ENCODE measurements at places on chromosomes 3 and 15.

DNA sequence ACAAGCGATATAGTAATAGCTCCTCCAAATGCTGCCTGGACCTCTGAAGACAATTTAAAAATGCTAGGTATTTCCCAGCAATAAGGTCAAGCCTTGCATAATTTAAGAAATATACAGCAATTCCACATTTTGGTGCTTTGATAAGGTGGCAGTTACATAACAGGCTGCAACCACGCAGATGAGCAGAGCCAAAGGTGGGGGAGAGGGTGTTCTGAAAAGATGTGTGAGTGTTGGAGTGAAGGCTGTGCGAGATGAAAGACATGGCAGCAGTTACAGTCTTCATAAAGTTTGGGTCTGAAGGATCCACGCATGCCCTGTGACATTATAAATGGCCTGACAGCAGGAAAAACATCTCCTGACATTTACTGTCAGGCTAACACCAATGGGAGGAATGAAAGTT is 26.1 kb downstream of the CTDSPL start:
- no peak for DNase-seq

DNA sequence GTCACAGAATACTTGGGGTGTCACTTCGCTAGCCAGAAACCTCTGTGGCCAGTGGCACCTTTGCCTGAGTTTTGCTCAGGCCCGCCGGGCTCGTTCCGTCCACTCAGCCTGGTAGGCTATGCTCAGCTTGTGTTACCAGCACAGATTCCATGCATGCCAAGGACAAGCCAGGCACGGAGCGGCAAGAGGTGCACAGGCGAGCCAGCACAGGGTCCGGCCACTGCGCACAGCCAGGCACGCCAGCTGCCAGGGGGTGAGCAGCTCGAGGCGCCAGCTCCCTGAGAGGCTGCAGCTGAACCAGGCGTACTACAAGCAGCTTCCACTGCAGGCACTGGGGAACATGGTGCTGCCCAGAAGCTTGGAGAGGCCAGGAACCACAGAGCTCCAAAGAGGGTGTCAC is 14.7 kb downstream of the PCYT1A start:
- DNase-seq = no peak

DNA sequence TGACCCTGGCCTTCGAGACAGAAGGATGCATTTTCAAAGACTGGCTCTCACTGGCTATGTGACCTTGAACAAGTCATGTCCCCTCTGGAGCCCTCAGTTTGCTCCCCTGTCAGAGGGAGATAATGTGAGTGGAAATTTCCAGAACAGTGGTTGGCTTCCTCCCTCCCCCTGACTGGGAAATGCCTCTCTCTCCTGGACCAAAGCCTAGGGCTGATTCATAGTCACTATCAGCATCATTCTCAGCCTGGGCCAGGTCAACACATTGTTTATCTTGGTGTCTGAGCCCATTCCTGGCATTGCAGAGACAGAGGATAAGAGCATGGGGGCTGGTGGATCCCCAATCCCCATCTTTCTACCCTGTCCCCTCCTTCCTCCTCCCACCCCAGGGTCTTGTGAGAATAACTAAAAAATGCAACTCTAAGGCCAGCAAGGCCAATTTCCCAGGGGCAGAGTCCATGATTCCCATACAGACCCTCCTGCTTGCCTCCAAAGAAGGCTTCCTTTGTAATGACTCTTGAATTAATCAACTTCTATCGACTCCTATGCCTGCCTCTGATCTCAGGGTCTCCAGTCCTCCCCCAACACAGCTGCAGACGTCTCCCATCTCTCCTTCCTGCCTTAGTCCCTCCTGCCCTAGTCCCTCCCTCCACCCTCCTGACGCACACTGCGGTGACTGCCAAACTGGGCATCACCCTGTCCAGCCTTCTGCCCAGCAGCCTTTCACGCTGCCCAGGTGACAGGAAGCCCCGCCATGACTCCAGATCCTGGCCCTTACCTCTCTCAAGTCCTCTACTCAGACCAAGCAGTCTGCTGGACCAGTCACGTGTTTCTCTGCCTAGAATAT is 35.4 kb upstream of the CORO2B start:
- peak; percentile 7 for DNase-seq

GRCh38 chr3:188529228-188529627 is 375.3 kb downstream of the LPP start:
- DNase-seq = no peak

GRCh38 chr3:94046533-94046932 is 16.2 kb downstream of the DHFR2 start:
- no peak for DNase-seq

- no peak for DNase-seq
Observed at GRCh38 chr3:71421475-71421819, 162.1 kb downstream of the FOXP1 start.

DNA sequence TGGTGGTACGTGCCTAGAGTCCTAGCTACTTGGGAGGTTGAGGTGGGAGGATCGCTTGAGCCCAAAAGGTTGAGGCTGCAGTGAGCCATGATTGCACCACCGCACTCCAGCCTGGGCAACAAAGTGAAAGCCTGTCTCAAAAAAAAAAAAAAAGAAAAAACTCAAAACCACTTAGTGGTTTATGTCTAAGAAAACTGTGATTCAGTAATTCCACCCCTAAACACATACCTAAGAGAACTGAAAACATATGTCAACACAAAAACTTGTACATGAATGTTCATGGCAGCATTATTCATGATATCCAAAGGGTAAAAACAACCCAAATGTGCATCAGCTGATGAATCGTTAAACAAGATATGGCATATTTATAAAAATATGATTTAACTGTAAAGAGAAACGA is 14.3 kb downstream of the SPG21 start:
- no peak for DNase-seq

DNA sequence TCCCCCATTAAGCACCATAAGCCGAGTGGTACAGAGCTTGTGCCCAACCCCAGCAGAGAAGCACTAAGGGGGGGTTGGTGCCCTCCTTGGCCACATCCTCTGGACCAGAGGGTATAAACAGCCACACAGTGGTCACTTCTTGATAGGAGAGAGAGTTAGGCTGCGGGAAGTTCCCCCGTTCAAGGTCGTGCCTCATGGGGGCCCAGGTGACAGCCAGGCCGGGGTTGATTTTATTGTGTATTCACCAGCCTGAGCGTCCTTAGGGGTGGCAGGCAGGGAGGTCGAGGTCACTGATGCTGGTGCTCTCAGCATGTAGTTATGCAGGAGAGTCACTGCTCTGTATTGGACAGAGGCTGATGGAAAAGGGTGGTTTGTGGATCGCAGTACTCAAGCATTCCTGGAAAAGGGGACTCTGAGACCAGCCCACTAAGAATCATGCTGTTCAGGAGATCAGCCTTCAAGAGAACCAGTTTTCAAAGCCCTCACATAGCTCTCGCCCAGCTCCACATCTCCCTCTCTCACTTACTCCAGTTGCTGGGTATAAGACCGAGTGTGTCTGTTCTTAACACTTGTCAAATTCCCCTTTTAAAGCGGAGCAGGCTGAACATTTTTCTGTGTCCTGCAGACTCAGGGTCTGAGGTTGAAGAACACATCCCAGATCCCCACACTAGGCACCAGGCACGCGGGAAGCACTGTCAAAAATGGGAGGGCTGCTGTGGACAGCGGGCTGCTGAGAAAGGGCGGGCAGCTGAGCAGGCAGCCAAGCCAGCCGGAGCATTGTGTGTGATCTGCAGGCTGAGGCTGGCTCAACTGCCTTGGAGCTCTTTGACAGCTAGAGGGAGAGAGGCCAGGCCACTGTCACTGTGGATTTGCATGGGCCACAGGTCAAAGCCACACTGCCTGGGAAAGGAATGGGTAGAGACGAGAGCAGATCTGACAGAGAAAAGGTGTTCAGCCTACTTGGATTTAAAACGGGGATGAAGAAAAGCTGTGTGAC is 279.3 kb upstream of the LRRFIP2 start:
- no peak for DNase-seq

DNA sequence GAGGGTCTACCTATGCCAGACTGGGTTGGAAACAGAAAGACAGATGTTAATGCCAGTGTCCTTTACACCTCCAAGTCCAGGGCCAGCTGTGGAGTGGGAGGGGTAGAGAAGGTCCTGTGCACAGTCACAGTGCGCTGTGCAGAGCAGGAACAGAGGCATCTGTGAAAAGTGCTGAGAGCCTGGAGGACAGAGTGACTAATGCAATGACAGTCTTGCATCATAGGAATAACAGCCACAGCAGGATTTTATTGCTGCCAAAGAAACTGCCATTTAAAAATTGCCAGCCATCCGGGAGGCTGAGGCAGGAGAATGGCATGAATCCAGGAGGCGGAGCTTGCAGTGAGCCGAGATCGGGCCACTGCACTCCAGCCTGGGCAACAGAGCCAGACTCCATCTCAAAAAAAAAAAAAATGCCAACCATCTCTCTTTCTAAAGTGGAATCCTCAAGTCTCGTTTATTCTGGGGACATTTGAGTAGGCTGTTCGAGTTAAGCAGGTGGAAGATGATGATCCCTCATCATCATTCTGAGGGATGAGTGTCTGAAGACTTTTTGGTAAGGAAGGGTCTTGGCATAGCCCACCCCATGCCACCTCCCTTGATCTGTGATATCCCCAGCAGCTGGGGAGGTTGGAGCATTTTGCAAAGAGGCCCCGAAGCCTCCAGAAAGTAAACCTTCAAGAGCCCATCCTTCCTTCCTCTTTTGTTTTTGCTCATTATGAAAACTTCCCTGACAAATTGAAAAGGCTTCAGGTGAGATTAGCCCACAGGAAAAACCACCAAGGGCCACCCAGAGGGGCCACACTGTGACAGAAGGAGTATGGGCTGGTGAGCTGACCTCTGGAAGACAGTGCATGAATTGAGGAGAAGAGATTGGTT is 7.7 kb downstream of the CCR2 start:
- no peak for DNase-seq

GRCh38 chr3:103218146-103218545 is 783.3 kb downstream of the ZPLD1 start:
- DNase-seq = no peak

DNA sequence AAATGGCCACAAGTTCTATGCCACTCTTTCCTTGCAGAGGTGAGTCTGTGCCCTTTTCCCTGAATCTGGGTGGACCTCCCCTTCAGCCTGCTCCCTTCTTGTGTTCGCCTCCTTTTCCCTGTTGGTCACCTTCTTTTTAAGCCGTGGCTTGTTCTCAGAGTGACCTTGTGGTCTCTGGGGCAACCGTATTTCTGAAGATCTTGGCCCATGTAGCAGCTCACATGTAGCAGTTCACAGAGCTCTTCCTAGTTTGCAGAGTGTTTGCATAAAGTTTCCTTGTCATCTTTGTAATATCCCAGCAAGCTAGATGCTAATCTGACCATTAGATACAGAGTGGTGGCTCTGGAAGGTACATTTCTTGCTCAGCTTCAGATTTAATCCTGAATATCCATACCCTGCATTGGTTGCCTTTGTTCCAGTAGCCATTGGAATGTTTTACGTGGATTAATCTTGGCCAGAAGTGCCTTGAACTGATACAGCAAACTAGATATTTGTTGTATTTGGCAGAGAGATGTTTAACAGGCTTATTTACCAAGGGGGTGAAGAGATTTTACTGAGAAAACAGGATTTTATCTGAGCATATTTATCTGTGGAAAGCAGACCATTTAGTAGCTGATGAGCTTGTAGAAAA is 40.7 kb upstream of the BSN start:
- no peak for DNase-seq

DNA sequence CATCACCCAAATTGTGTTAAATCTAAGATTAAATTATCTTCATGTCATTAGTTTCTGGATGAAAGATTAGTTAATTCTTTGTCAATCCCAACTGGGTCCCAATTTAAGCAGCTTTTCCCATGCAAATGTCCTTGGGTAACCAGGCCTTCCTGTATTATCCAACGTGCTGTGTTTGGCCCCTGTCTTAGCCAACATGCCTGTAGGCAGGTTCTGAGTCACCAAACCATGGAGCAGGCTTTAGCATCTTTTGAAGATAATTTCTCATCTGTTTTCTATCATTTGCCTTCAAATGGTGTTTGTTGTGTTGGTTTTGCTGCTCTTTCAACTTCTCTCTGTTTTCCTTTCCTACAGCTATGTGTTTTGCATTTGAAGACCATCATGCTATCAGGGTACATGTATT is 216.2 kb downstream of the ITPR1 start:
- DNase-seq = no peak
